ENCODE measurements at places on chromosomes 7 and 10.

DNA sequence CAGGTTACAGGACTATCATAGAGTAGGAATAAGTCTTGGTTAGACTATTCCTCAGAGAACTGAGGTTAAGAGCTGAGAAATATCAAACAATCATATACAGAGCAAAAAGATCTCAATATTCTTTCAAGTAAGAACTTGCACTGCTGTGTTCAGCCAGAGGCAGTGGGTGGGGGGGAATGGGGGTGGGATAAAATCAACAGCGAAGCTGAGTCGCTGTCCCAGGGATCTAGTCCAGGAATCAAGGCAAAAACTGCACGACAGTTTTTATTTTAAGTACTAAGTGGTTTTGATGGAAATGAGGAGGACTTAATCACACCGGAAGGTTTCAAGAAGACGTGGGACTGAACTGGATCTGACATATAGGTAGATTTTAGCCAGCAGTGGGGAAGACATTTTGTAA lies 159.1 kb downstream of the SRPK2 start:
- DNase-seq: no peak

GRCh38 chr7:132162556-132163144 lies 413.6 kb downstream of the PLXNA4 start:
- no peak for DNase-seq

DNA sequence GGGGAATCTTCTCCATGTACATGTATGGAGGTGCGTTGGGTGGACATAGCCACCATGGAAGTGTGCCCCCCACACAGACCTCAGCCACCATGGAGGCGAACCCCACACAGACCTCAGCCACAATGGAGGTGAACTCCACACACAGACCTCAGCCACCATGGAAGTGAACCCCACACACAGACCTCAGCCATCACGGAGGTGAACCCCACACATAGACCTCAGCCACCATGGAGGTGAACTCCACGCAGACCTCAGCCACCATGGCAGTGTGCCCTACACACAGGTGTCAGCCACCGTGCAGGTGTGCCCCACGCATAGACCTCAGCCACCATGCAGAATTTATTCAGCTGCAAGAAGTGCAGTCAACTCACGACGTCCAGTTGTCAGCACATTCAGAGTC lies 339.7 kb downstream of the ACTR3B start:
- no peak for DNase-seq

DNA sequence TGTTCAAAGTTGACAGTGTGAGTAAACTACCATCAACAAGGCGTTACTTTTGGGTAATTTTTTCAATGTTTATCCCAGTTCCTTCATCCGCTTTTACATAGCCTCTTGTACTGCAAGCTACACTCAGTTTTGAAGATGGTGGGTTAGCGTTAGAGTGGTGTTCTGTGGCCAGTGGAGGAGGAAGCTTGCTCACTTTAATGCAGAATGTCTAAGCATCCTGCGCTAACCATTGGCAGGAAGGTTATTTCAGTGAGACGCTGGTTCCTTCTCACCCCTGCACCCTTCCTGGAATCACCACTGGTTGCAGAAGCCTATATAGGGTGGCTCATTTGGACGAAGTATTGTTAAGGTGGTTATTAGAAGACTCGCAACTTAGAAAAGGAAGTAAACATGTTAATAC lies 159.1 kb downstream of the CELF2 start:
- DNase-seq: no peak

DNA sequence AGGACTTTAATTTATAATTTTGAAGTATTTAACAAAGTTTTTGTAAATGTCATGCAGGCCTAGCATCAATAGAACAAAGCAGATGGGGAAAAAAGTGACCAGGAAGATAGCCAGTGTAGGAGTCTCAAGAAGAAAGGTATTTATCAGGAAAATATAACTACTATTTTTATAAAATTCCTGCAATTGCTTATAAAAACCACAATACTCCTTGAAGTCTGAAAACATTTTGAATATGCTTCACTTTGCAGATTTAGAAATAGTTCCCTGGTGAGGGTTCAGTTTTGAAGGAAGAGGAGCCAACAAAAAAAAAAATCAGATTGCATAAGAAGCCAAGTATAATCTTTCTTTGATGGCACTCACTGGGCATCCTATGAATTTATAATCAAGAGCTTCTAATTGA lies 34.1 kb downstream of the MTERF1 start:
- DNase-seq: no peak

DNA sequence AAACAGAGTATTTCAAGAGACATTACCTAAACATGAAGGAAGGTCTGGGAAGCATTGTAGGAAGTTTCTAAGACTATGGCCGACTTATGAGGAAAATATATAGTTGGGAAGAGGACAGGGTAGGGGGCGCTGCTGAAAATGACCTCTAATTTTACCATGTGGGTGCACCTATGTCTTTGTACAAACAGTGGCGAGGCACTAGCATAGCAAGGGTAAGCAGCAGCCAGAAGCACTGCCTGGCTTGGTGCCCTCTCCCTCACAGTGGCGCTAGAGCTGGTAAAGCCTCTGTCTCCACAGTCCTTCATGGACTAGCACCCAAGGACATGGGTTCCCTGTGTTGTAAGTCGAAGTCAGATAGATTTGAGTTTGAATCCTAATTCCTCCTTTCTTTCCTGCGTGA lies 461.2 kb downstream of the INHBA start:
- DNase-seq: no peak

DNA sequence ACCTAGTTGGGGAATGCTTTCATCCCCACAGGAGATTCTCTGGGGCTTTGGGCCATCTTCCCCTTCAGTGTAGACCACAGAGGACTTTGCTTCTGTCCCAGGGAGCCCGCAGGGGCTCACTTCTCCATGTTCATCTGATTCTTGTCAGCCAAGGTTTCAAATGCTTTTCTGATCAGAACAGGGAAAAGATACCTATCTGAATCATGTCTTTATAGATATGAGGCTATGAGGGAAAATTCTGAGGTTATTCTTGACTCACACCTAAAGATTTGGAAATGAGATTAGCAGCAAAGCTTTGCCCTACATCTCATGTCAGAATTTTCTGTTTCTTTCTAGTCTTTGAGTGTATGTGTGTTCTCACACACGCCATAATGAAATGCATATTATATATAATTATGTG lies 53.3 kb downstream of the FIGNL1 start:
- DNase-seq: no peak

DNA sequence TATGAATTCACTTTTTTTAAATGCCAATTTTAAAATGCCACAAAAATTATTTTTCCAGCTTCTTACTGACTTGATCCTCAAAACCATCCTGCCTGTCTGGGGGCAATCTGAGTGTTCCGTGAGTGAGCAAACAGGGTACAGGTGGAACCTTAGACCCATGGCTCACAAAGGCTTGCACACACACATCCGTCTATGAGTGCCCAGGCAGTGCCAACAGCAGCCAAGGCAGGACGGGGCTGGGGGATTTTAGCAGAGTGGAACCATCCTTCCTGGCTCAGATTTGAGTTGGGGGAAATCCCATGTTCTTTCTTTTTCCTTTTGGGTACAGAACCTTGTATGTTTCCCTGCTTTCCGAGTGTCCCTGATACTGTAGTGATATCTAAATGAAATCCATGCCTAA lies 377.7 kb upstream of the MGMT start:
- no peak for DNase-seq

- no peak for DNase-seq
These were observed 226.2 kb downstream of the THSD7A start for GRCh38 chr7:11605749-11606148.

- no peak for DNase-seq
These were observed 98.9 kb downstream of the DYNC1I1 start for GRCh38 chr7:95871075-95871848.

DNA sequence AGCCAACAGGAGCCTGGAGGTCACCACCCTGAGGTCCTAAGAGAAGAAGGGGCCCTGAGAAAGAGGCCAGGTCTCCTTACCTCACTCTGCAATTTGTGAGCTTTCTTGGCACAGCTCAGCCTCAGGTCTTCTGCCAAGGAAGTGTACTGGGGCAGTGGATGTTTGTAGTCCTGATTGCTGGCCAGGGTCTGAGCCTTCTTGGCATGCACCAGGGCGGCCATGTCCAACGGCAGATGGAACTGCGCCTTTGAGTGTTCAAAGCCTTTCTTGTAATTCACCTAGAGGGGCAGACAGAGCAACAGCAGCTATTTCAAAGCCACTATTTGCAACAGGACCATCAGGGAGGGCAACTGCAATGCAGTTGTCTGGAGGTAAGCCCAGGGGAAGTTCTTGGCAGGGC lies 51.7 kb downstream of the NRAP start:
- no peak for DNase-seq

GRCh38 chr10:28788762-28789161 lies 111.4 kb downstream of the BAMBI start:
- no peak for DNase-seq

- no peak for DNase-seq
These were observed 20.0 kb upstream of the IFIT2 start for GRCh38 chr10:89281606-89282395.

DNA sequence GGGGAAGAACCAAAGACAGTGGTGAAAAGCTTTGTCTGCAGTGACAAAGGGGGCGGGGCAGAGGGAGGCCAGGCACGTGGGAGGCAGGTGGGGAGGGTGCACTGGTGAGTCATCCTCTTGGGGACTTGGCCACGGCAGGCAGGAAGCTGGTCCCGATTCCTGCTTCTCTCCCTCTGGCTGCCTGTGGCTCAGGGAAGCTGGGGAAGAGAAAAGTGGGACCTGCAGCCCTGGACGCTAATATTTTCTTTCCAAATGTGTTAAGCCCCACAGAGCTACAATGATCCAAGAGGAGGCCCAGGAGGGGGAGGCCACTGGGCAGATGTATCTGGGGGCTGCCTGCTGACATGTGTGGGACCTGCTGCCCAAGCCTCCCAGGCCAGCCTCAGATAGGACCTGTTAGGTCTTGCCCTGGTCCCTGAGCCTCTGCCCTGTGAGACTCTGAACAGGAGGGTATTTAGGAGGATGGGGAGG lies 231.8 kb downstream of the KCNMA1 start:
- DNase-seq: no peak

- no peak for DNase-seq
These were observed 39.8 kb downstream of the VWA2 start for GRCh38 chr10:114278884-114279191.

DNA sequence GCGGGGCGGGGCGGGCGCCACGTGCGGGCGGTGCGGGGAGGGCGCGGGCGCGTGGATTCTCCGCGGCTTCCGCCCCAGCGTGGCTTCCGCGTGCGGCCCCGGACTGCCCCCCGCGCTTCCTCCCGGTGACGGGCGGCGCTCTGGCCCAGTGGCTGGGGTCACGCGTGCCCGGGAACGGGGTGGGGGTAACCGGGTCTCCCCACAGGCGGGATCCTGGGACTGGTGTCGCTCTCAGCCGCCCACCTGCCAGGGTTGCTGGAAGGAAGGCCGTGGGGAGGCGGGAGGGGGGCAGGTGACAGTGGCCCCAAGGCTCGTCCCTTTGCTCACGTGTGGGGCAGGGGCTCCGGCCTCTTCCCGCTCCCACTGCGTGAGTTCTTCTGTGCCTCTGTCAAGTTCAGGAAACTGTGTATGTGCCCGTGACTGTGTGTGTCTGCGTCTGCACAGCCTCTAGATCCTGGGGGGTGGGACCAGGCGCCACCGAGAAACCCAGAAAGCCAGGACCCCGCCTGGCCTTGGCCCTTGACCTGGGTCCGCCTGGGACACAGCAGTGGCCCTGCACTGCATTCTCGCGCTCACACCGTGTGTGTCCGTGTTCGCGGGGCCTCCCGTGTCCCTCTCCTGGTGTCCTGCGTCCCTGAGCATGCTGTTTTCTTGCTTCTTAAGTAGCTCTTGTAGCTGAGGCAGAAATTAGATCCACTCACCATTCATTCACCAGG lies 919 bp downstream of the MAFK start:
- no peak for DNase-seq

DNA sequence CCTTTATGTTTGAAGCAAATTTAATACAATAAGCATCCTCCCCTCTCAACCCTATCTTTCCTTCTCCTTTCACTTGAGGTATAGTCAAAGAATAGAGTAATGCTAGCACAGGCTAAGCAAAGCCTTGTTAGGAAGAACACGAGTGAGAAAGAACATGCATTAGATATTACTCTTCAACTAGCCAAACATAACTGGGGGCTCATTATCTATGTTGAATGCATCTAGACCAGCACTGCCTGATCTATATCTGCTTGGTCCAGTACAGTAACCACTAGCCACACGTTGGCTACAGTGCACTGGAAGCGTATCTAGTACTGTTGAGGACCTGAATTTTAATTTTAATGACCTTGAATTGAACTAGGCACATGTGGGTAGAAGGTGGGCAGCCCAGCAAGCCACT lies 21.0 kb downstream of the SFMBT2 start:
- no peak for DNase-seq

- DNase-seq: no peak
These were observed 27.9 kb downstream of the KAZALD1 start for GRCh38 chr10:101089520-101090299.

DNA sequence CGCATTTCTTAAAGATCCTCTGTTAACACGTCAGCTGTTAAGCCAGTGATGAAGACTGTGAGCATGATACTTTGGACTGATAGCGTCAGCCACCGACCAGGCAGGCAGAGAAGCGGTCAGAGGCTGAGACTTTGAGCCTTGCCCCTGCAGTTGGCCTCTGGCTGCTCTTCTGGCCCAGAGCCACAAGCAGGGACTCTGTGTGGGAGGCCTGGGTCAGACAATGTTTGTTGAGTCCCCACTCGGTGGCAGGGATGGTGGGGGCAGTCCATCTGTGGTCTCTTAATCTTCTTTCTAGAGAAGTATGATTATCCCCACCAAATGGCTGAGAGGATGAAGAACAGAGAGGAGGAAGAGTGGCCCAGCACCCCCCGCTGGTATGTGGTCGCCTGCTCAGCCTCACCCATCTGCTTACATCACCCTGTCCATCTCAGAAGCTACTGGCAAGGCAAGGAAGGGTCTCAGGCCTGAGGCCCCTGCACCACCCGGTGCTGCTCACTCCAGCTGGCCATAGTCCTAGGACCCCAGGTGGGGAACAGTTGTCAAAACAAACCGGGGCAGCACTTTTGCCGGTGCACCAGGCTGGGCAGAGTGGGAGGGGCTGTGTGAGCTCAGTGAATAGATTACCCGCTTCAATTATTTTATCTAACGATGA lies 202.9 kb downstream of the GRID1 start:
- DNase-seq: no peak

- no peak for DNase-seq
These were observed 618.3 kb downstream of the LRMDA start for GRCh38 chr10:76049581-76050290.

GRCh38 chr7:84248267-84248666 lies 53.7 kb upstream of the SEMA3A start:
- no peak for DNase-seq

GRCh38 chr10:10814069-10814468 lies 203.6 kb upstream of the CELF2 start:
- DNase-seq: no peak

DNA sequence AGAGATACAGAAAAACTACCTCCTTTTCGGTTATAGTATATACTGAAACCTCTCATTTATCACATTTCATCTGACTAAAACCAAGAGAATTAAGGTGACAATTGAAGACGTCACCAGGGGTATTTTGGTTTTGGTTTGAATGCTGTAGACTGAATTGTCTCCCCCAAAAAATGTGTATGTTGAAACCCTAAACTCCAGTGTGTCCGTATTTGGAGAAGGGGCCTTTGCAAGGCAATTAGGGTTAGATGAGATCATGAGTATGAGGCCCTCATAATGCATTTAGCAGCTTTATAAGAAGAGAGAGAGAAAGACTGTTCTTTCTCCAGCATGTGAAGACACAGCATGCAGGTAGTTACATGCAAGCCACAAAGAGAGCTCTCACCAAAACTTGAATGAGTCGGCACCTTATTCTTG lies 59.5 kb downstream of the CACNA2D1 start:
- no peak for DNase-seq

- no peak for DNase-seq
These were observed 315.8 kb upstream of the MGMT start for GRCh38 chr10:129151281-129151680.

Measured in stimulated activated CD4-positive, alpha-beta T cell treated with anti-CD3 and anti-CD28 coated beads, Interleukin-1b, Interleukin-23, amount 100 ng/mL, for 1 hour (primary cell).